ENCODE measurements at places on chromosomes 4 and X.

GRCh38 chrX:155880586-155881157 is 473 bp upstream of the VAMP7 start:
- no peak for DNase-seq

- DNase-seq = no peak
Observed at GRCh38 chr4:153087671-153088194, 116.5 kb upstream of the TRIM2 start.

GRCh38 chr4:186900984-186901383 is 177.3 kb upstream of the FAT1 start:
- no peak for DNase-seq

- no peak for DNase-seq
Observed at GRCh38 chr4:109873791-109874514, 26.0 kb downstream of the LRIT3 start.

DNA sequence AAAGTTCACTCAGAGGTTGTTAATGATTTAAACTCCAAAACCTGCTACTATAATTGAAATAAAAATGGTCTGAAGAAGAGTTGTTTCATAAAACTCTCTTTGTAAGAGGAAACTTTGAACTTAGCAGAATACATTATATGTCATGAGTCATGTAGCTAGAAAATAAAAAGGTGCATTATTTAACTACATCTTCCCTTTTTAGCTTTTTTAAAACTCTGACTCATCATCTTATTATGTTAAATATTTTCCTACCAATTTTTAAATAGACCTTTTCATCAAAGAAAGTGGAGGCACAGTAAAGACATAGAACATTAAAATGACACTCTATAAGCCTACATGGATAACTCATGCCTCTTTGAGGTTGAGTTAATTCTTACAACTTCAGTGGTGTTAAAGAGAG is 1.2 kb upstream of the ZNF827 start:
- DNase-seq = no peak

GRCh38 chr4:27701606-27702005 is 841.0 kb downstream of the STIM2 start:
- DNase-seq = no peak

GRCh38 chrX:45850197-45850774 is 649.6 kb upstream of the DIPK2B start:
- DNase-seq = no peak

GRCh38 chr4:82422616-82423015 is 7.6 kb downstream of the HNRNPDL start:
- DNase-seq = no peak

DNA sequence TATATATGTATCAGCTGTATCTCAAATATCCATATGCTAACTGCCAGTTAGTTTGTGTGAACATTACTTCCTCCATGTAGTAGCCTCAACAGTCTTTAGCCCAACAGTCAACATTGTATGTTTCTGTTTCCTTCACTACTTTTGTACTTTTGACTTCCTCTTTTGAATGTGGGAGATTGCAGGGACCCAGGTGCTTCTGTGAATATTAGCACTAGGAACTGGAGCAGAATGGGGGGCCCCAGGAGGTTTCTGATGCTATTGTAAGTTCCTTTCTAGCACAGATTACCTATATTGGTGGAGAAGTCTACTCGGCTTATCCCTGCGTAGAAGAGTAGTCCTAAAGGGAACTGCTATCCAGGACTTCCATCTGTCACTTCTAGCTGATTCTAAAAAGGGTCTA is 2.3 kb downstream of the PLAC8 start:
- DNase-seq = no peak

DNA sequence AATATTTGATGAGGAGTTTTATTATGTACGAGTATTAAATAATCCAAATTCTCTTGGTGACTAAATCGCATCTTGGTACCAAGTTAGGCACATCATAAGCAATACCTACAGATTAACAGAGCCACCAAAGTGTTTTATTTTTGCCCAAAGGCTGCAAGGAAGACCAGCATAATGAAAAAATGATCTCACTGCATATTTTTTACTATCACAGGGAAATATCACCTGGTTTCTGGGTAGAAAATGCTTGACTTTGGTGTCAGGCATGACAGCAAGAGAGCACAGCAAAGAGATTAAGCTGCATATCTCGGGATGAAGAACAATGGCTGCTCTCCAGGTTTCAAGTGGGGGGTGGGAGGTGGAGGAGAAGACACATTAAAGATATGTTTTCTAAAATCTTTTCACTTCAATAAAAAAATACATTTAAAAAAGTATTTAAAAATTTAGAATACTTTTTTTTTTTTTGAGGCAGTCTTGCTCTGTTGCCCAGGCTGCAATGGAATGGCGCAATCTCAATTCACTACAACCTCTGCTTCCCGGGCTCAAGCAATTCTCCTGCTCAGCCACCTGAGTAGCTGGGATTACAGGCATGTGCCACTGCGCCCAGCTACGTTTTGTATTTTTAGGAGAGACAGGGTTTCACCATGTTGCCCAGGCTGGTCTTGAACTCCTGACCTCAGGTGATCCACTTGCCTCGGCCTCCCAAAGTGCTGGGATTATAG is 86.1 kb downstream of the FRYL start:
- DNase-seq = no peak

GRCh38 chrX:45232139-45232538 is 31.5 kb upstream of the DIPK2B start:
- no peak for DNase-seq

GRCh38 chr4:40857956-40858355 is 108.2 kb downstream of the NSUN7 start:
- no peak for DNase-seq

- DNase-seq = no peak
Observed at GRCh38 chrX:129091097-129091496, 432.2 kb downstream of the SMARCA1 start.

DNA sequence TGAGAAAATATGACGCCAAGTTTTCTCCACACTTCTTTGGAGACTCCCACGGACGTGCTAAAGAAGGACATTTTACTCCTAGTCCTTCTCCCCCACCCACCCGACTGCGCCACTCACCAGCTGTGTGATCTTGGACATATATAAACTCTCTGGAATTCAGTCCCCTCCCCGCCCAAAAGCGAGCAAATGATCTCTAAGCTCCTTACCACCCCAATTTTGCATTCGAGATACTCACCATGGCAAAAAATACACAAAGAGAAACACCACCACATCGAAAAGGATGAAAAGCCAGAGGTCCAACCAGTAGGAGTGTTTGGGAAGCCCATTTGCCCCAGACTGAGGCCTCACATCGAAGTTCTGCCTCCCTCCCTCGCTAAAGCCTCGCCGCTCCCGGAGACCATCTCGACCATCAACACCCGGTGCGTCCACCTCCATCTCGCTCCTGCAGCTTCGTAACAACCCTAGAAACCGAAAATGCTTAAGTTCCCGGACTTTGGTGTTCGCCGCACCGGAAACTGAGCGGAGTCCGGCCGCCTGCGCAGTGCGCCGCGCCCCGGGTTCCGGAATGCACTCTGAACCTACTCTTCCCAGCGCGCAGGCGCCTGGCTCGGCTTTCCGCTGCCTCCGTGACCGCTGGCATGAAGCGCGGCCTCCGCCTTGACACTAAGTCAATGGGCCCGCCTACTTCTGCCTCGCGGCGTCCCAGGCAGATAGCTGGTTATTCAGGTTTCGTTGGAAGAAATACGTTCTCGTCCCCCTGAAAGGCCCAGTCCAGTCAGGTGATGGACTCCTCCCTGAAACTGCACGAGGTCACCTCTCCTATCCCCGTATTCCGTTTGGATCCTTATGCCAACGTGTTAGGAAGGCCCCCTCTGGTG is 21.6 kb downstream of the FABP2 start:
- peak; percentile 60 for DNase-seq

DNA sequence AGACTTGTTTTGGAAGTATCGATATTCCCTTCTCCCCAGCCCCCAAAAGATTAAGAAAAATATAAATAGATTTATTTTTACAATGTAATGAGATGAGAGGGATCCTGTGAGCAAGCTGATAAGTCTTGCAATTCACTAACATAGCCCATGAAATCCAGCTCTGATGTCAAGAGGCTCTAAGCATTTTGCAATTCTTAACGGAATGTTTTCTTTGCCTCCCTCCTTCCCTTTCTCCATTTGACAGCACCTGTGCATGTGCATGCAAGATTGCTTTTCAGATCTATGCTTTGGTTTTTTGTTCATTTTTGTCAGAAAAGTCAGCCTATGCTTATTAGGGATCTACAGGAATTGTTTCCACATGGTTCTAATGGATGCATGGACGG is 169.9 kb downstream of the SLIT2 start:
- no peak for DNase-seq

- no peak for DNase-seq
Observed at GRCh38 chr4:152232271-152232670, 303.6 kb downstream of the FBXW7 start.

DNA sequence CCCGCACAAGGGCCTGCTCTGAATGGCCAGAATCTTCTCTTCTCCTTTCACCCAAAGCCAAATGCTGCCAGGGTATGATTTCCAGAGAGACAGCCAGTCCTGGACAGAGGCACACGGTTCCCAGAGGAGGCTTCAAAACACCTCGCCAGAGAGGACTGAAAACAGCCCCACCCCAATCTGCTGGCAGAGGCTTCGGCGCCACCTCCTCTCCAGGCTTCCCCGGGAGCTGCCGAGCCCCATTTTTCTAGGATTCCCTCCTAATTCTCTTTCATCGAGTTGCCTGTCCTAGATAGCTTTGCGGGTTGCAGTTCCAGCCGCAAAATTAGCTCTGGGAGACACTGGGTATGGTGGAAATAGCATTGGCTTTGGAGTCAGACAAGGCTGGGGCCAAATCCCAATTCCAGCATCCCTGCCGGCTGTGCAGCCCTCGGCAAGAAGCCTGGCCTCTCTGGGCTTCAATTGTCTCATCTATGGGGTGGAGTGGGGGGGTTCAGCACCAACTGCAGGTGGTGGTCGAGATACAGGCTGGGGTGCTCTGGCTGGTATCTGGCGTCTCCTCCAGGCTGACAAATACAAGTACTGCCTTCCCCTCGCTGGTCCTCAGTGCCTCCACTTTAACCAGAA is 22.6 kb downstream of the PPP2R2C start:
- no peak for DNase-seq

GRCh38 chrX:24426921-24427746 is 38.0 kb upstream of the PDK3 start:
- no peak for DNase-seq
